Stimulated activated CD8-positive, alpha-beta memory T cell treated with anti-CD3 and anti-CD28 coated beads, Interleukin-7, amount 100 ng/mL, for 4 hours (primary cell): ENCODE measurements at places on chromosomes 1 and 21.

- no peak for DNase-seq
These were observed 20.8 kb upstream of the PDZK1IP1 start for GRCh38 chr1:47210666-47211065.

- no peak for DNase-seq
These were observed 72.9 kb downstream of the LBR start for GRCh38 chr1:225354906-225355305.

DNA sequence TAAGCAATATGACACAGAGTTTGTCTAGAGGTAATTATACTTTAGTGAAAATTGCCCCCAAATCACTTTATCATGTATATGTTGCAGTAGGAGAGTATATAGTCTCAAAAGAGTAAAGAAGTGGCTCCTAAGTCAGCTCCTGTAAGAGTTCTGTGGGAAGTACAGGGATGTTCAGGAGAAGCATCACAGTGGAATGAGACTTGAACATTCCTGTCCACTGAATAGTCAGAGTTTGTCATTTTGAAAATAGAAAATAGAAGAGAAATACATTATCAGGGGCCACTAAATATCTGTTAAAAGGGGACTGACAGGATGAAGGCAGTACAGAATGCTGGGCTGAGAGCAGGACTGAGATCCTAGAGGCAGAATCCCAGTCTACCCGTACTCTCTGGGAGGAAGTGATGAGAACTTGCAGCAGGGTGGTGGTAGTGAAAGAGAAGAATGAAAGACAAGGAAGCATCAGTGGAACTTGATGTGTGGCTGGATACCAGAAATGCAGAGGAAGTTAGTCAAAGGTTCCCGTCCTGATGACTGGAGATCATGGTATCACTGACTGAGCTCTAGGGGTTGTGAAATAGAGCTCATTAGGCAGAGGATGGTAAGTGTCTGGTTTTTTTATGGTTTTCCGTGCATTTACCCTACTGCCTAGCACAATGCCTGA lies 153.4 kb downstream of the FMN2 start:
- DNase-seq: no peak

- DNase-seq: no peak
These were observed 47.2 kb downstream of the SYCP1 start for GRCh38 chr1:114901814-114902213.

DNA sequence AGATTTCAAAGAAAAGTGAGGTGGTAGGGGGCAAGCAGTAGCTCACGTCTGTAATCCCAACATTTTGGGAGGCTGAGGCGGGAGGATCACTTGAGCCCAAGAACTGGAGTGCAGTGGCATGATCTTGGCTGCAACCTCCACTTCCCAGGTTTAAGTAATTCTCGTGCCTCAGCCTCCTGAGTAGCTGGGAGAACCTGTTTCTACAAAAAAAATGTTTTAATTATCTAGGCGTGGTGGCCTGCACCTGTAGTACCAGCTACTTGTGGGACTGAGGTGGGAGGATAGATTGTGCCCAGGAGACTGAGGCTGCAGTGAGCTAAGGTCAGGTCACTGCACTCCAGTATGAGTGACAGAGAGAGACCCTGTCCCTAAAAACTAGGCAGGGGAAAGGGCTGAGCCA lies 2.6 kb upstream of the TSPAN1 start:
- no peak for DNase-seq

- no peak for DNase-seq
These were observed 165.7 kb downstream of the HHIPL2 start for GRCh38 chr1:222382171-222382570.

DNA sequence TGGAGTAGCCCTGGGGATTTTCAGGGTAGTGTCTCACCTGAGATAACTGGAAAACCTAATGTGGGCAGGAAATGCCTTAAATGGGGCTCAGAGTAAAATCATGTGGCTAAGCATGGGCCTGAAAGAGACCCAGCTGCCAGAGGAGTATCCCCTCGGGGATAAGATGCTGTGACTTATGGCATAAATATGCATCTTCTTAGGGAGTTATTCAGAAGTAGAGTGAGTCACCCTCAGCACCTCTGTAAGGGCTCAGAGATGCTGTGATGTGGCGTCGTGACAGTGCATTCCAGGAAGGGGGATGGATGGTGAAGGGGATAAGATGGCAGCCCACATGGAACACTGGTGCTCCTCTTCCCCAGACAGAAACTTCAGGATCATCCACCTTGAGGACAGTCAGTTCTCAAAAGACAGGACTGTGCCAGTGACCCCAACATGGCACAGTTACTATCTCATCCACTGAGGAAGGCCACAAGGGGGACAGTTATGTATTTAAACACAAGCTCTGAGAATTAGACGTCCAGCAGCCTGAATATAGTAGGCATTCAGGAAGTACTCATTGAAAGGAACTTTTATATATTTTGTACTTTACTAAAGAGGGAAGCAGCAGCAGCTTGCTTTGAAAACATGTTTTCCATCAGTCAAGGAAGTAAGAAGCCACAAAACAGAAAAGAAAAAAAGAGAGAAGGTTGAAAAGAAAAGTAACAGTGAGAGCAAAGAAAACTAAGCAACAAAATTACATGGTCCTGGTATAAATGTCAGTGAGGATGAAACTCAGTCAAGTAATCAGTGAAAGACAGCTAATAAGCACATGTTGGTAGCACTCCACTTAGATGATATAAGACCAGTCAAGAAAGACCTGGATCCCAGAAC lies 8.3 kb downstream of the IL24 start:
- DNase-seq: peak; percentile 48

- no peak for DNase-seq
These were observed 758 bp downstream of the PTBP2 start for GRCh38 chr1:96722161-96722922.

DNA sequence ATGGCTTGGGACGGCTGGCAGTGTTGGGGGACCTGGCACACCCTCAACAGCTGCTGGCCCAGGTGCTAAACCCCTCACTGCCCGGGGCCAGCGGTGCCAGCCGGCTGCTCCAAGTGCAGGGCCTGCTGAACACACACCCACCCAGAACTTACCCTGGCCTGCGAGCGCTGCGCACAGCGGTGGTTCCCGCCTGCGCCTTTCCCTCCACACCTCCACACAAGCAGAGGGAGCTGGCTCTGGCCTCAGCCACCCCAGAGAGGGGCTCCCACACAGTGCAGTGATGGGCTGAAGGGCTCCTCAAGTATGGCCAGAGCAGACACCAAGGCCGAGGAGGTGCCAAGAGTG lies 67.9 kb downstream of the FMO4 start:
- no peak for DNase-seq

DNA sequence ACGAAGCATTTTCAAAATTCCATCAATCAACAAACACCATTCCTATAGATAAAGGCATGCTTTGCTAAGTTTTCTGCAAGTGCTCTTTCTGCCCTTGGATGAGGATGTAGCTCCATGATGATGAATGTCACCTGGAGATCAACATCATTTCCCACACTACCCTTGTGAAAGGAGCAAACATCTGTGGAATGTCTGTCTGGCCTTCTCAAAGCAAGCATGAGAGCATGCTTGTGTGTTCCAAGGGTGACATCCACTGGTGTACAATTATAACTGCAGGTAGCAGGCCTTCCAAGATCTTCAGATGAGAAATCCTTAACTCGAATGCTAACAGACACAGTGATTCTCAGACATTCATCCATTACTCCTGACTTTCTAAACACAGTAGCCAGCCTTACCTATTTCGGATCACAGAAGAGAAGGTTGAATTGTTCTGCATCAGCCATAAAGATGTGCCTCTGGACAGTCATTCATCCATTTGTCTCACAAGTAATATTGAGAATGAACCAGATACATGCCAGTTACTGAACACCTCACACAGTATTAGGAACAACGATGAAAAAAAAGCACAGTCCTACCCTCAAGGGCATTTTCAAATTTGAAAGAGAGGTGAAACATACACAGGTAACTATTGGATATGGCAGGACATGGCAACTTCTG lies 162.4 kb downstream of the TPR start:
- no peak for DNase-seq

- no peak for DNase-seq
These were observed 74.4 kb downstream of the COL24A1 start for GRCh38 chr1:86082183-86082582.

GRCh38 chr1:200180821-200181220 lies 153.3 kb downstream of the NR5A2 start:
- DNase-seq: no peak

DNA sequence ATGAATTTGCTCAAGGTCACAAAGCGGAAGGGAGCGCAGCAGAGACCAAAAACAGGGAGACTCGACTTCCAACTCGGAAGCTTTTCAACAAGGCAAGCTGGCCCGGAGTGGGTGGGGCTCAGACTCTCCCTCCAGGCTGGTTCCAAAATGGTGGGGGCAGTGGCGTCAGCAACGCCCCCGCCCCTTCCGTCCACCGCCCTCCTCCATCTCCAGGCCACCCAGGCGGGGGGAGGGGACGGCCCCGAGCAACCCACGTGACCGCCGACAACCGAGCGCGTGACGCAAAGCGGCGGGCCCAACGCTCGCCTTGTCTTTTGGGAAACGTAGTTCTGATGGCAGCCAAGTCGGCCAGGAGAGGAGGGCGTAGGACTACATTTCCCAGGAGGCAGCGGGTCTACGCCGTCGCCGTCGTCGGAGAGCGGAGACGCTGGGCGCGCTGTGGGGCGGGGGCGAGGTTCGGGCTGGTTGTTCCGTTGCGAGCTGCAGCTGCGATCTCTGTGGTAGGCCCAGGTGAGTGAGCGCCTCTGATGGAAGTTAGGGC lies at the start of gene THRAP3:
Gene THRAP3 (plus strand): TSS at position 448 of the 541 bp plus-strand sequence. CDS start 58,121 bp downstream, outside the sequence.
- DNase-seq: peak; percentile 100

GRCh38 chr1:64748222-64748621 lies 3.3 kb downstream of the RAVER2 start:
- no peak for DNase-seq
